ENCODE measurements at places on chromosomes 11 and 22.

DNA sequence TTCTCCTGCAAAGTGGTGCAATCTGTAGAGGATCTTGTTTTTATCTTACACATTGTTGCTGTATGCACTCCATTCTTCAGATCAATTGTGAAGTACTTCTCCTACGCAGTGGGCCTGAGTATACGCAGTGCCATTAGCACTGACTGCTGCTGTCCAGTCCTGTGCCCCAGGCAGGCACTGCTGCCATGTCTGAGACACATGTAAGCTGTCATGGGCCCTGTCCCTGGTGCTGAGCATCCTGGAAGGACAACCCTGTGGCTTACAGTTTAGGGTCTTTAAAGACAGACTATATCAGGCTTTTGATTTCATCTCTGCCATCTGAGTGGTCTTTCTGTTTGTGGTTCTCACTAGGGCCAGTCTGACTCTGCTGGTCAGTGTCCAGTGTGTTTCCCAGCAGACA is 44.8 kb upstream of the PTPN5 start:
- no peak for DNase-seq

DNA sequence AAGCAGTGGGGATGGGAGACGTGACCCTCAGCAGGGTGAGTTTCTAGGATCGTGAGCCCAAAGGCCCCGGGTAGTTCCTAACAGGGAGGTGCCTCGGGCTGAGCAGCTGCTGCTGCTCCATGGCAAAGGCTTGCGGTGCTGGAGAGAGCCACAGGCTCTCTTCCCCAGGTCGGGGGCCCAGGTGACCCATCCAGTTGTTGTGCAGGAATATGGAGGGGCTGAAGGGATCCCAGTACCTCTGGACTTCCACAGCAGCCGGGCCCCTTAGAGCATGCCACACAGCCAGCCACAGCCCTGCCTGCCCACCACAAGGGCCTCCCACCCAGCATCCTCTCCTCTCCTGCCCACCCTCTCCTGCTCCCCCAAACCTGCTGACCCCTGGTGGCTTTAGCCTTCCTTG is 49.3 kb downstream of the BUD13 start:
- no peak for DNase-seq

DNA sequence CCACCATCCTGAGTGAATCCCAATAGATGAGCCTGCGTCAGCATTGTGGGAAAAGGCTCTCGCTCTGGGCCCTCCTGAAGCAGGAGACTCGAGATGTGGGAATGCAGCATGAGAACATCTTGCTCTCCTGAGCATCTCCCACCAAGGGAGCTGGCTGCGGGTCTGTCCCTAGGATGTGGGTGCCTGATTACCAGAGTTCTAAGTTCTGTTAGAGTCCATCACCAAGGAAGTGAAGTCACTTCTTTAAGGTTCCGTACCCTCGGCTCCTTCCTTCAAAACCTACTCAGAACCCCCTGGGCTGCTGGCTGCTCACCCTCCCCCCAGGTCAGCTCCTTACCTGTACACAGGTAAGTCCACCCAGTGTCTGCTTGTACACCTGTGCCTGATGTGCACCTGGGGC is 100.5 kb upstream of the IGLL5 start:
- no peak for DNase-seq

DNA sequence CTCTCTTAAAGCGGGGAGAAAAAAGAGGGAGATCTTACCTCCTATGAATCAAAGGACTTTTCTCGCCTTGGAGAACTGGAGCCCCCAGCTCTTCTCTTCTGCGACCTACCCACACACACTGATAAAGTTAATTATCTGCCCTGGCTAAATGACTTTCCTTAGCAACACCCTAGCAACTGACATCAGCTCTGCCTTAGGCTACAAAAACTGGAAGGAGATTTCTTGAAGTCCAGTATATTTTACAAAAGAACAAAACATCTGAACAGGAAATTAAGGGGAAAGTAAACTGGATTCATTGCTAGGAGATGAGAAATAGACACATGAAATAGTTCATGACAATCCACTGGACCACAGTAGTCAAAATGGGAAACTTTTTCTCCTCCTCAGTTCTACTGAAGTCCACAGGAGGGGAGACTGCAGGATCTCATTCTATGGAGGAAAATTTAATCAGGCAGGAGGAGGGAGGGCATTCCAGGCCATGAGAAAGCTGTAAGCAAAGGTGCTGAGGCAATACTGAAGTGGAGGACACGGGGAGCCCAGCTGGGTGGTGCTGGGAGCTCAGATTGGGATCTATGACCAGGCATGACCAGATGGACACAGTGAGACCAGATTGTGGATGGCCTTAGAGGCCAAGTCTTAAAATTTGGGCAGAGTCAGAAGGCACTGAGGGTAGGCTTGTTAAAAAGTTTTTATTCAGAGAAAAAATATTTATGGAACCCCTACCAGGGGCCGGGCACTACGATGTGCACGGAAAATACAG is 3.7 kb upstream of the SPON1 start:
- no peak for DNase-seq

DNA sequence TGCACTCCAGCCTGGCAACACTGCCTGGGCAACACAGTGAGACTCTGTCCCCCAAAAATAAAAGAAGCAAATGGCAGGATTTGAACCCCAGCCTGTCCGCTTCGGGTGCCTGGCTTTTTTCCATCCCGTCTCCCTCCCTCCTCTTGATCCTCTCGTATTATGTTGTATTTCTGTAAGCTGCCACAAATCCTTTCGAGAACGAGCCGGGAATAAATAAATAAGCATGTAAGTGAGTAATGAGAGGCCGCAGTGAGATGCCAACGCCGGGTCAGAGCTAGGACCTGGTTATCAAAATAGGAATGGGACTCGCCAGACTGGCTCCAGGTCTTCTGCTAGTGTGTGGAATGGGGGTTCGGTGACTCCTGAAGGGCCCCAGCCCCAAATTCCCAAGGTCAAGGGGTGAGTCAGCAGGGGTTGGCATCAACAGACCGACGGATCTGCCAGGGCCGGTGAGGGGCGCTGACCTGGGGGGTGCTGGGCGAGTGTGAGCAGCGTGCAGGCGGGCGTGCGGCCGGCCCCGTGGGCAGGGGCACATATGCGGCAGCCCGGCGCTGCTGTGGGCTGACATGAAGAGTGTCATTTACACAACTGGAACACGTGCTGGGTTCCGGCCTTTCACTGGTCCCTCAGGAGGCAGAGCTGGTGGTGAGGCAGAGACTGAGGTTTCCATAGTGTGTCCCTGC is 47.8 kb downstream of the FLRT1 start:
- DNase-seq = no peak

DNA sequence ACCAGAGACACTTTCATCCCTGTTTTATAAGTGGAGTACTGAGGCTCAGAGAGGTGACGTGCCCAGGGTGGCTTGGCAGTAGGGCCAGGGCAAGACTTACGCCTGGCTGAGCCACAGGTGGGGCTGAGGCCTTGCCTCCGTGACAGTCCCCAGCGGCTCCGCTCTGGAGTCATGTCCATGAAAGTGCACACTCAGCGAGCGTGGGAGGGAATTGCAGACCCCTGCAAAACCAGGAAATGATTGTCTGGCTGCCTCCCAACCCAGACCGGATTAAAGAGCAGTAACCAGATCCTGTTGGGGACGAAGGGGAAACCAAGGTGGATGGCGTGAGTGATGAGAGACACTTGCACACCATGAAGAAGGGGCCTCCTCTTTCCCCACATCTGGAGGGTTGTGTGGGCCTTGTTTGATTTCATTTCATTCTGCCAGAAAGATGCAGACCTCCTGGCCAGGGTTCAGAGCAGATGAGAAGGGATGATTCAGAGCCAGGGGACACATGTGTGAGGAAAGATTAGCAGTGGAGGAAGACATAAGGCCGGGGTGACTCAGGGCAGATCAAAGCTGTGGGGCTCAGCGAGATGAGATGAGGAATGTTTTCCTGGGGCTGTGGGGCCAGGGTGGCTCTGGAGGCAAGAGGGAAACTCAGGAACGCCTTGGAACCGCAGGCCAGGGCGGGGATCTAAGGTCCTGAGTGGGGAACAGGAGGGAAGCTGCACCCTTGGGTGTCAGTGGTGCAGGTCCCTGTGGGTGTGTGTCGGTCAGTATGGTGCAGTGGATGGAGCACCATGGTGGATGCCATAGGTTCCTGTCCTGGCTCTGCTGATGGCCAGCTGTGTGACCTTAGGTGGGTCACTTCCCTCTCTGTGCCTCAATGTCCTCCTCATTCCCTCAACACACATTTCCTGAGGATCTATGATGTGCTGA is 29.9 kb upstream of the LRRC32 start:
- DNase-seq = no peak

- DNase-seq = no peak
Measured at GRCh38 chr11:40119661-40120060, 1339.8 kb downstream of the LRRC4C start.

DNA sequence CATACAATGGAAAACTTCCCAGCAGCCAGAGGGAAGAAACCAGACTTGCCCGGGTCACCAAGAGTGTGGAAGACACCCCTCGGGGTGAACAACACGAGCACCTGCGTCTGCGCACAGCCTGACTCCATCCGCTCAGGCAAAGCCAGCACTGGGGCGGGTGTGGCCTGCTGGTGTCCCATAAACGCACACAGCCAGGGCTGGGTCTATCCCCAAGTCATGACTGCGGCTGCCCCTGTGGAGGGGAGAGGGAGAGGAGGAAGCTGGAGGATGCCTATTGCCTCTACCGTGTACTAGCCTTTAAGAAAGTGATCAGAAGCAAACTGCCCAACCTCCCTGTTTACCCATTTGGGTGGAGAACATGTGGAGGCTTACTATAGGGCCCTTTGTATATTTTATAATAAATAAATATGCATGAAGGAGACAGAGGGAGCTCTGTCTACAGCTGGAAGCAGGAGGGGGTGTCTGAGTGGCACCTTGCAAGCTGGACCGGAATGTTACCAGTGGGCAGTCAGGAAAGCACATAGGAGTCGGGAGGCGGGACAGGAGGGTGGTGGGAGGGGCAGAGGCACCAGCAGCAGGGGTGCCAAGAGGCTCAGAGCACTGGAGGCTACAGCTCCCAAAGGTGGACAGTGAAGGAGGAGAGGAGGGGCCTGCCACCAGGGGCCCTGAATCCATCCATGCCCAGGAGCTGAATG is 79.6 kb downstream of the PHF21B start:
- DNase-seq = no peak

DNA sequence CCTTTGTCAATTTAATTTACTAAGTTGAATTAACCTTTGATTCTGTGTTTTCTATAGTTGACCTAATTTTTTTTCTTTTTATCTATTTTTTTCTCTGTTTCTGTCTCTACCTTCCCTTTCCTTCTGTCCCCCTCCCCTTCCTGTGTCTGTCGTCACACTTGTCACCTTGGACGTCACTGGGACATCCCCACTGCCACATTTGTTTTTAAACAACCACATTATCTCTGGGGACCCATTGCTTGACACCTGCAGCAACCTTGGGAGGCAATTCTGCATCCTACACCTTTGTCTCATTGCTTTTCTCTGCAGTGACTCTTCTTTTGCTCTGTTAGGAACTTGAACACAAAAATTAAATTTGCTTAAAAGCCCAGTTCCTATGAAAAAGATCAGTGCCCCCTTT is 51.8 kb upstream of the TTC12 start:
- DNase-seq = no peak

- no peak for DNase-seq
Measured at GRCh38 chr11:133940034-133940433, 16.7 kb downstream of the IGSF9B start.

DNA sequence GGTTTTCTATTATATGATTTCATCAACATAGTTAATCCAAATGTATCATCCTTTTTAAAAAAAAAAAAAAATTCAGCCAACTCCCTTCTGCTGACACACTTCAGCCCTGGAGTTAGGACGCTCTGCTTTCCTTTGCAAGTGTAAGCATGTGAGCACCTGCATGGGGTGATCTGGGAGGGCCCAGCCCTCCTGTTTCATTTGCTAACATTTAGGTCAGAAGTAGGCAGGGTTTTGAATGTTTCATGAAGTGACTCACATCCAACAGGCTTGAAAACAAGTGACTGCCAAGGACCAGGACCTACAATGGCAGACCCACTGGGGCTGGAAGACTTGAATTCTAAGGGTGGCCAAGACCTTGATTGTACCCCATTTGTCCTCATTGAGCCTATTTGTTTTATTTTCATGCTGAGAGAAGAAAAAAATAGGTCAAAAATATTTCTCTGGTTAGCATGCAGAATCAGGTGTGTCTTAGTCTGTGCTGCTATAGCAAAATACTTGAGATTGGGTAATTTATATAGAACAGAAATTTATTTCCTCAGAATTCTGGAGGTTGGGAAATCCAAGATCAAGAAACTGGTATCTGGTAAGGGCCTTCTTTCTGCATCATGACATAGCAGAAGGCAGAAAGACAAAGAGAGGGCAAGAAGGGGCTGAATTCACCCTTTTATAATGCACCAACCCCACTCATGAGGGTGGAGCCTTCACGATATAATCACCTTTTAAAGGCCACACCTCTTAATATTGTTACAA is 137.6 kb downstream of the CD44 start:
- DNase-seq = no peak

DNA sequence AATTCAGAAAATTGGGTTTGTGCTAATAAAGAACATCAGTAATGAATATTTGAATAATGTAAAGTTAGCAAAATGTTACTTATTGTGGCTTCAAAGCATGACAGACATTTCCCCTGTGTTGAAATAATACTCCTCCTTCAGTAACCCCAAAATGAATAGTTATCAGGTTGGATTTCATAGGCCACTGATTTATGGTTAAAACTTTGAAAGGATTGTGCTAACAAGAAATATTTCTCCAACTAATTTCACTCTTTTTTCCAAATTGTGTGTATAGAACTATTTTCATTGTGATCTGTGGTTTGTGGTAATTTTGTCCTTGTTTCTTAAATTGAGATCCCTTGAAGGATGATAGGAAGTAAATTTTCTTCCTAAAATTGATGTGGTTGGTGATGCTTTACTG is 7.9 kb downstream of the DDX10 start:
- no peak for DNase-seq

DNA sequence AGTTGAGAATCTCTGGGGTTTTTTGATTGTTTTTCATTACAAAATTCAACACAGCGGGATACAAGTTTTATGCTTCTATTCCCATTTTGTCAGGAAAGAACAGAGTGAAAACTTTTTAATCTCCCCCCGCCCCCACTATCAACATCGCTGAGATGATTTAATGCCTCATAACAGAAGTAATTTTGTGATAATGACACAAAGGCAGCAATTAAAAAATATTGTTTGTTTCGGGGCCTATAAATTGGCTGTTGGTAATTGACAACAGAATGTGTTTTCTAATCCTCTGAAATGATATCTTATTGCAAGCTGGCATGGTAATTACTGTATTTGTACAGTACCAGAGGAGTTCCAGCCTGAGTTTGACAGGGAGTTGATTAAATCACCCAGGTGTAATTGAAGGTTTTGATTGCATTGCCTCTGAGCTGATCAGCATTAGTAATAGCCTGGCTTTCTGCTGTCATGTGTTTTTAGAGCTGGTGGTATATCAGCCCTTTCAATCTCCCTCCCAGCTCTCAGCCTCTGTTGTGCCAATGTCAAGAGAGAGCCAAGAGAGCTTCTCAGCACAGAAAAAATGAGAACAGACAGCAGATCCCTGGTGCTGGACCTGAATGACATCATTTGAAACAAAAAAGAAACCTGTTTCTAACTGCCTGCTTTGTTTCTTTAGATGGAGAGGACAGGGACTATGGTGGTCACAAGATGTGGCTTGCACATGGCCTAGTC is 265.1 kb downstream of the FAM76B start:
- DNase-seq = no peak

GRCh38 chr11:123298488-123299447 is 103.7 kb upstream of the CLMP start:
- DNase-seq = no peak
